T1000 (cell line): ENCODE measurements at places on chromosomes 11 and 22.

GRCh38 chr22:30182815-30183214 lies 63.7 kb downstream of the LIF start:
- DNase-seq = no peak

- DNase-seq = no peak
Measured at GRCh38 chr11:96815236-96815635, 425.4 kb downstream of the JRKL start.

- no peak for DNase-seq
Measured at GRCh38 chr22:27045103-27045947, 387.9 kb downstream of the MIAT start.

DNA sequence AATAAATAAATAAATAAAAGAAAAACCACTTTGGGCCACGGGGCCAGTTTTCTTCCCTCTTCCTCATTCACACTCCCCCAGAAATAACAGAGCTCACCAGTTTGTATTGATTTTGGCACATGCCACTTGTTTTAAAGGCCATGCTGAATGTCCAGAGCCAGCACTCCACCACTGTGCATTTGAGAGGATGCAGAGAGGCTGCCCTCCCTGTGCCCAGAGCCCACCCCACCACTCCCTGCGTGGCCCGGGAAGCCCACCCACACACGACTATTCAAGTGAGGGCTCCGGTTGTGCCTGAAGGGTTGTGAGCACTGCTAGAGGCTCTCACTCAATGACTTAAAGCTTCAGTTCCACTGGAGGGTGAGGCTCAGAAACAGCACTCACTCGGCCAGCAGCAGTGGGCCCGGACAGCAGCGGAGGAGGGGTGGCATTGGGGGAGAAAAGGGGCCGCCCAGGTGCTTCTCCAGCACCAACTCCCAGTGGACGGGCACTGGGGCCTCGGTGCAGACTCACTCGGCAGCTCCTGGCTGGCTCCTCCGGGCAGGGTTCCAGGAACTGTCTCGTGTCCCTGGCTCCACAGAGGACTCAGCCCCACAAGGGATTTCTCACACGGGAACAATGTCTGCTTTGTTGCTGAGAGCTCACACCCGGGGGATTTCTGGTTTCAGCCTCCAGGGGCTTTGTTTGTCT lies 112.7 kb downstream of the SHANK2 start:
- DNase-seq = no peak

GRCh38 chr11:62217191-62217748 lies 8.8 kb downstream of the SCGB2A1 start:
- DNase-seq = no peak

GRCh38 chr11:60867871-60868681 lies 734 bp downstream of the ZP1 start:
- no peak for DNase-seq

DNA sequence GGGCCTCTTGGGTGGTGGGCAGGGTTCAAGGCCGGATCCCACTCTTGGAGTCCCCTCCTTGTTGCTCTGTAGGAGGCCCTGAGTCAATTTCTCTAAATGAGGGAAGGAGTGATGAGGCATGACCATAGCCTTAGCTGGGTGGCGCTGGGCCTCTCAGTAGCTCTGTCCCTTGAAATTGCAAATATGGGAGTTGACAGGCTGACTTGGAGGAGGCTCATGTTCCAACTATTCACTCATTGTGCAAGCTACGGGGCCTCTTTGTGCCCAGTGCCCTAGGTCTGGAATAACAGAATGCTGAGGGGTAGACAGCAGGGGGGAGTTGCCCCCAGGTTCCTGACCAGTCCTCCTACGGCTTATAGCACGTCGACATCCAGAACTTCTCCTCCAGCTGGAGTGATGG lies 8.0 kb downstream of the SELENOM start:
- no peak for DNase-seq

- DNase-seq = peak; percentile 20
Measured at GRCh38 chr11:62611705-62612365, 740 bp downstream of the EML3 start.

DNA sequence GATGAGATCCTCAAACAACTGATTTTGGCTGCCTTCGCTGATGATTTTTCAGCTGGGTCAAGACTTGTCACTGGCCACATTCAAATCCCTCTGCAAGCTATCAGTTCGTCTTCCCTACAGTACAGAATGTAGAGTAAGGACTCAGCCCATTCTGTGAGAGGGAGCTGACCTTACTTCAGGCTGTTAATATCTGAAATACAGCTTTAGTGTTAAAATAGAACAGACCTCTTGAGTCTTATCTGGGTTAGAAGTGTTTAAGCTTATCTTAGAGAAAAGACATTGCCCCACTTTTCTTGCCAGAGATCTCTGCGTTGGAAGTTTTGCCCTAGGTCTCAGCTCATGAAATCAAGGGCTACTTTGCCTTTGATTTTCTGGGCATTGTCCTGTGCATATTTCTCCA lies 383.4 kb upstream of the LARGE1 start:
- no peak for DNase-seq

DNA sequence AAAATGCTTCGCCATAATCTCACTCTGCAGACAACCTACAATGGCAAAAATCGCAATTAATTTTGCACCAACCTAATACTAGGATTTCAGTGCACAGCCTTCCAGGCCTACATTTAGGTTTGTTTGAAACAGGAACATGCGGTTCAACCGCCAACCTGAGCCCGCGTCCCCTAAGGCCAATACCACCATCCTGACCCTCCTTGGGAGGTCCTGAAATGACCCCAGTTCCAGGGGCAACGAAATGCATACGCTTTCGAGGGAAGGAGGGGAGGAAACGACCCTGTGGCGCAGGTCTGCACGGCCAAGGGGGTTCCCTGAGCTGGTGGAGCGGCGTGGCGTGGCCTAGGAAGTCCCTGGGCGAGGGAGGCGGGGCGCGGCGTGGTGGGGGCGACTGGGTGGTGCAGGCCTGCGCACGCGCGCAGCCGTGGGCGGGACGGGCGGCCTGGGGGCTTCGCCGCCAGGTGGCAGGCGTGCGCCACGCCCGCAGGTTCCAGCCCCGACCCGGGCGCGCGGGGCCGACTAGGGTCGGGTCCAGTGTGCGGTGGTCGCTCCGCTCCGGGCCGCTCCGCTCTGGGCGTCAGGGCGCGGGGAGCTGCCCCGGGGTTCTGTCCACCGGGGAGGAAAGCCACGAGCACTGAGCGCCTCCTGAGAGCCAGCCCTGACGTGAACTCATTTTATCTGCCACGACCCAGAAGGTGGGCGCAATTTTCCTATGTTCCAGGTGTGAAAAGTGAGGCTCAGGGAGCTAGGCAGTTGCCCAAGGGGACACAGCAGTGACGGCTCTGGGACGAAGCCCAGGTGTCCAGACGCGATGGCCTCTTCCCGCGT lies 94.1 kb downstream of the SWAP70 start:
- peak; percentile 67 for DNase-seq

DNA sequence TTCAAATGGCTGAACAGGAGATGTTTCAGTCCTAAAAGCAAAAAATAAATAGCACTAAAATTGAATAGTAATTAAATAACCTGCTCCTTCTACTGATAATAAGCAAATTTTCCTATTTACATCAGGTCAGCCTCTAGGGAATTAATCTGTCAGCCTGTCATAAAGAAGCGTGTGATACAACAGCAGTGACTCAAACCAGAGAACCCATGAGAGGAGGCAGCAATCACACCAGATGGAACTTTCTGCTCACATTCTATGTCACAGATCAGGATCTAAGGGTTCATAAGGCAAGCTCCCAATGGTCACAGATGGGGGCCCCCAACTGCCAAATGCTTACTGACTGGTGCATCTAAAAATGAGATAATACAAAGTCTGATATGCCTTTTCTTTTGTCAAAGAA lies 41.1 kb downstream of the RBFOX2 start:
- DNase-seq = no peak

DNA sequence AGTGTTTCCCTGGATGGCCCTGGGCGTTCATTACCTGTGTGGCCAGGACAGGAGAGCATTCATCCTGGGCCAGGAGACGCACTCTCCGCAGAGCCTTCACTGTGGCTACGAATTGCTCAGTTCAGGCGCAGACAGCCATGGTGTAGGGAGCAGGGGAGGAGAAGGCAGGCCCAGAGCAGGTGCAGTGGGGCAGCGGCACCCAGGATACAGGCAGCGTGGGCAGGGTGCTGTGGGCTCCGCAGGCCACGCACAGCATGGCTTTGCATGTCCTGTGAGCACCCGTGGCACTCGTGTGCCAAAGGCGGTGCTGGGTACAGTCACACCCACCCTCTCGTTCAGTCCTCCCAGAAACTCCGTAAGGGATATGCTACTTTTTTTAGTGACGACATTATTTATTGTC lies 124.2 kb upstream of the B3GAT1 start:
- no peak for DNase-seq

DNA sequence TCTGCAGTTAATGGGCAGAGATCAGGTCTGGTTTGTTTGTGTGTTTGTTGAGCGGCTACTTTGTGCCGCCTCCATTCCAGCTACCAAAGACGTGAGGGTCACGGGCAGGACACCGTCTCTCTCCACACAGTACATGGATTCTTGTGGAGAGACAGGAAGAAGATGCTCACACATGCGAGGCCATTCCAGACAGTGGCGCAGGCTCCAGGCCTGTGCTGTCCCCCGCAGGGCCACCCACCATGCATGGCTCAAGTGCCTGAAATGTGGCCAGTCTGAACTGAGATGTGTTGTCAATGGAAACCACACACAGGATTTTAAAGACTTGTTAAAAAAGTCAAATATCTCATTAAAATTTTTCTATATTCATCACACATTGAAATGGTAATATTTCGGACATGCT lies 848.3 kb downstream of the TBC1D22A start:
- DNase-seq = no peak

DNA sequence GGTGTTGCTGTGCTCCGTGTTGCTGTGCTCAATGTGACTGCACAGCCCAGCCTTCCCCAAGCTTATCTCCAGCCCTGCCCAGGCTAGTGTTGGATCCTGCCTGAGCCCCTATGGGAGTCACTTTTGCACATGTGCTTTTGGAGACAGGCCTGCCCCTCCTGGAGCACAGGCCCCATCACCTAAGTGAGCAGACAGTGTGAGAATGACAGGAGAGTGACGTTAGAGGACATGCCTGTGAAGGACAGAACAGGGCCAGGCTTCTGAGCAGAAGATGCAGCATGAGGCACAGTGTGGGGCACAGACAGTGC lies 36.6 kb upstream of the SUSD2 start:
- DNase-seq = no peak

GRCh38 chr22:50341977-50342650 lies 1.0 kb upstream of the PPP6R2 start:
- peak; percentile 72 for DNase-seq
